ENCODE measurements at places on chromosomes 2 and 18.

GRCh38 chr2:72127401-72128058 is 20.1 kb downstream of the CYP26B1 start:
- DNase-seq = no peak

DNA sequence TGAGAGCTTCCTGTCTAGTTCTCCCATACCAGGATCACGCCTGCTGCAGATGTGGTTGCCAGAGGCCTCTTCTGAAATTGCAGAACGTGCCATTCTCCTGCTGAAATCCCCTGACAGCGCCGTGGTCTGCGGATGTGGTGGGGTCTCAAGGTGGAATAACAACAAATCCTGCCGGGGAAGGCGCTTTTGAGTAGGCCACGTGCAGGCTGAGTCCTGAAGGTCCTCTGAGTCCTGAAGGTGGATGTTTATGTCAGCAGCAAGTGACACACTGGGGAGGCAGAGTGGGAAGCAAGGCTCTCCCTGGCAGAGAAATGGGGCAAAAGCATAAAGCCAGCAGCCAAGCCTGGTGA is 241.4 kb downstream of the MYCN start:
- no peak for DNase-seq

DNA sequence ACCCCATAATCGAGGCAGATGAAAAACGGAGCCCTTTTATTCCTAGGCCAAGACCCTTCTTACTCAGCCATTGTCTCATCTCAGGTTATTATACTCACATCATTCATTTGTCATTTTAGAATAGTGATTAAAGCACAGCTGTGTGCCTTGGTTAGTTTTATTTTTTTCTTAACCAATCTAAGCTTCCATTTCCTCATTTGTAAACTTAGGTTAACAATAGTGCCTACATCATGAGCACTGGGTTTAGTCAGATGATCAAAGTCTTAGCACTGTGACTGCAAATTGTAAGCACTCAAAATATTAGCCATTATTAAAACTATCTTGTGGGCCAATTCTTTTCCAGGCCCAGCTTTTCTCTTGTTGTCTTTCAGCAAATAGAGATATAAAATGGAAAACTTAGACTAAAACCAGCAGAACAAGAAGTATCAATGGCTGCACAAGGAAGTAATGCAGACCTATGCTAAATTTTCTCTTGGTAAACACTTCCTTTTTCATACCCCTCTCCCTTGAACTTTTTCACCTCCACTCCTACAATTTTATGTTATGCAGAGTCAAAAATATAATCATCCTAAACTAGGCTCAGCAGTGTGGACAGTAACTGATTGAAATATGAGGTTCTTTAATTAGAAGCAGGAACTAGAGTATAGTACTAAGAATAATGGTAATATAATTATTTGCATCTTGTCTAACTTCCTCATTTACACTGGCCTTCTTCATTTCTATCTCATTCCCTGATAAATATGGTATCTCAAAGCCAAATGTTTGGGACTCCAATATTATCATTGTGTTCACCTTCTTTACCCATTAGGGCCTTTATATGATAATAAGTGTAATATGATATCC is 21.5 kb upstream of the GALNT3 start:
- no peak for DNase-seq

- no peak for DNase-seq
Measured at GRCh38 chr18:76430636-76431035, 64.4 kb downstream of the ZNF516 start.

DNA sequence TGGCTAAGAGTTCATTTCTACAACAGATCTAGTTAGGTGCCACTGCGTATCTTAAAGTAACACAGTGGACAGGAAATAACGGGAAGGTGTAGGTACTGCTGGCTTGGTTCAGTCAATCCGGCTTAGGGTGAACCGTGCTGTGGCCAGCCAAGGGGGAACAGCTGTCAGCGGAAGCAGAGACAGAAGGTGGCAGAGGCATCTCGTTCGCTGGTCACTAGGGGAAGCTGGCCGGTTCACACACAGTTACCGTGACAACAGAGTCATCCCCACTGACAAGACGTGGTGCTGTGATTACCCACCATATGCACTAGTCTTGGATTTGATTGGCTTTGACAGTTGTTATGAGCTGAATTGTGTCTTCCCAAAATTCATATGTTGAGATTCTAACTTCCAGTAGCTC is 58.8 kb upstream of the HDAC4 start:
- DNase-seq = no peak

DNA sequence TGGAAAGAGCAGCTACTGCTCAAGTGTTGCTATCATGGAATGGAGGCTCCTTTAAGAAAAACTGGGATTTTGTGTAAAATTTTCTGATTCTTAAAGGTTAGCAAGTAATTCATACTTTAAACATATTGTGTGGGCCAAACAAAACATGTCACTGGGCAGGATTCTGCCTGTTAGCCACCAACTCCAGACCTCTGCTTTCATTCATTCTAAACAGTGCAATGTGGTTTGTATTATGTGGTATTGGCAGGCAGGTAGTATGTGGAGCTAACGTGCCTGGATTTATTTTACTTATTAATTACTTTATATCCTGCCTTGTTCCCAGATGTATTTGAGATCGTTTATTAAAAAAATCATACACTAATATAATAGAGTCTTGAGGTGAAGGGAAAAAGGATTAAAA is 1521.3 kb upstream of the ACVR2A start:
- no peak for DNase-seq

DNA sequence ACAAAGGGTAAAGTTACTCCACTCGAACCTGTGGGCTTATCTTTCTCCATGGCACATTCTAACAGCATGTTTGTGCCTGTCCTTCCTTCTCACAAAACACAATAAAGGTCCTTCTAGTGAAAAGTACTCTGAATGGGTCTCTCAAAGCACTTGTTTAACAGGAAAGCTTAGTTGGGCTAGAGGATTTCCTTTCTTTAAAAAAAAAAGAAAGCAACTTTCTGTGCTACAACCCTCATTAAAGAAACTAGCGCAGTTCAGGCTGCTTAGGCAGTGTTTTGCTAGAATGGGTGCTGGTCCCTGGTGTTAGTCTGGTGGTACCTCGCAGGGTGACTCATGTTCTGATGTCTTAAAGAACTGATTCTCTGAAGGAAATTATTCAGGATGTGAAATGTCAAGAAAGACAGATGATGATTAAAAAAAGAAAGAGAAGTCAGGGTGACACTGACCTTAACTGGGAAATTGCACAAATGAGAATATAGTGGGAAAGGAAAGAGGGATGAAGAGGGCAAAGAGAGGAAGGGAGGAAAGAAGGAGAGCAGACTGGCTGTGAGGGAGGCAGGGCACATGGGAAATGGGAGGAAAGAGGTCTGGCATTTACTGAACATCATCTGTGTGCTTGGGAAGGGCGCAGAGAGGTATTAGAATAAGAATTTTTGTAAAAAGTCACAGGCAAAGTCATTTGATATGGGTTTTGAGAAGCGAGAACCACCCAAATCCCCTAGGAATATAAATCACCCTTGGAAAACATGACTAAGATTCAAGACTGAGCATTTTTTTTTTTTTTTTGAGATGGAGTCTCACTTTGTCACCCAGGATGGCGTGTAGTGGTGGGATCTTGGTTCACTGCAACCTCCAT is 74.9 kb downstream of the ATP8B1 start:
- DNase-seq = peak; percentile 64

GRCh38 chr2:97770445-97770844 is 57.1 kb downstream of the ZAP70 start:
- no peak for DNase-seq

DNA sequence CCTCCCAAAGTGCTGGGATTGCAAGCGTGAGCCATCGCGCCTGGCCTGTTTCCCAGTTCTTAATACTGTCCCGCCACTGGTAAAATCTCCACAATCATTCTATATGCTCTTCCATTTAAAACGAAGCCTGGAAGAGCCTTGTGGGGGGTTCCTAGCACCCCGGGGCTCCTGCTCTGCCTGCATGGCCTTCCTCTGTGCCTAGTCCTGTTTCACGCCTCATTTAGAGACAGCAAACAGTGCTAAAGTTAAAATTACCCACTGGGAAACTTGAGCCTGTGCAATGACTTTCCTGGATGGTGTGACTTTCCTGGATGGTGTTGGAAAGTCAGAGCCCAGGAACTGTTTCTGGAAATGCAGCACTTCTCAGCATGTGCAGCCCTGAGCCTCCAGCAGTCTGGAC is 55.0 kb downstream of the INPP5D start:
- DNase-seq = no peak

- no peak for DNase-seq
Measured at GRCh38 chr2:873027-873426, 77.6 kb upstream of the SNTG2 start.

DNA sequence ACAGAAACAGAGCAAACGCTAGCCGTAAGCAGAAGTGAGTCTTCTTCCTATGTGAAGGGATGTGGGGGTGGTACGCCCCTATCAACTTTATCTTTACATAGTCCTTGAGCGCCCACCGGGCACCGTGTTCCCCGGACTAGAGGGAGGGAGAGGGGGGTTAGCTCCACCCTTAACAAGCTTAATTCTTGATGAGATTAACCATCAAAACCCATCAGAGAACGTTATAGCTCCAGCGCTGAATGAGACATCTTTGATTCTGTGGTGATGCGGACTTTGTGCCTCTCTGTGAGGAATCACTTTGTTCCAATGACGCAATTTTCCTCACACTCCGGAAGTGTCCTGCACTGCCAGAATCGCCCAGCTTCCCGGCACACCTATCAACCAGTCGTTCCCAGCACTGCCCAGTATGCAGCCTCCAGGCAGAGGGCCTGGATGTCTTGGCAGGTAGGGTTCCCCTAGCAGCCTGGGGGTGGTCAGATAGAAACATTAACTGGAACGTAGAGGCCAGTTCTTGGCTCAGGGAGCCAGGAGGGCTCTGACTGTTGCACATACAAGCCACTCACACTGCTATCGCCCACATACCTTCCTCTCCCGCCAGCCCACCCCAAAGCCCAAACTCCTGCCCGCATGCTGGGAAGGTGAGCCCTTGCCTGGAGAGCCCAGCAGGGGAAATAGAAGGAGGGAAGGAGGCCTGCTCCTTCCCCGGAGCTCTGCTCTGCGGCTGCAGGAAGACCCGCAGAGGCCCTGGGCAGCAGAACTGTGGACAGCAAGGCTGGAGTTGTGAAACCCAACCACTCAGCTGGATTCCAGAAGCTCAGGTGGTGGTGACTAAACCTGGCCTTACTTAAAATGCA is 1.9 kb upstream of the ODC1 start:
- DNase-seq = no peak

DNA sequence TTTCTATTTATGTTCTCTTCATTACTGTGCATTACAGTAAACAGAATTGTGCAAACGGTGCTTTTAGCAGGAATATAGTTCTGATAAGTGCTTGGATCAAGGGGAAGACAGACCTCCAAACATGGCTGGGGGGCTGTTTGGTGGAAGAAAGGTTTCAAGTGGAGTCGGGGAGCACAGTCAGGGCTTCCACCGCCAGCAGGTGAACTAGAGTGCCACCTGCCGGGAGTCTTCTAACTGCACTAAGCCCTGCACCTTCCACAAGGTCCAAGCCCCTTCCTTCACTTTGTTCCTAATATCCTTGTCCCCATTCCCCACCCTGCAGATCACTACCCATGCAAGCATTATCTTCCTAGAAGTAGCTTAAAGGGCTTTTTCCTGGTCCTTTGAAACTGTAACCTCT is 11.1 kb downstream of the ONECUT2 start:
- DNase-seq = no peak

GRCh38 chr2:133918141-133918540 is 335.7 kb upstream of the MGAT5 start:
- no peak for DNase-seq

DNA sequence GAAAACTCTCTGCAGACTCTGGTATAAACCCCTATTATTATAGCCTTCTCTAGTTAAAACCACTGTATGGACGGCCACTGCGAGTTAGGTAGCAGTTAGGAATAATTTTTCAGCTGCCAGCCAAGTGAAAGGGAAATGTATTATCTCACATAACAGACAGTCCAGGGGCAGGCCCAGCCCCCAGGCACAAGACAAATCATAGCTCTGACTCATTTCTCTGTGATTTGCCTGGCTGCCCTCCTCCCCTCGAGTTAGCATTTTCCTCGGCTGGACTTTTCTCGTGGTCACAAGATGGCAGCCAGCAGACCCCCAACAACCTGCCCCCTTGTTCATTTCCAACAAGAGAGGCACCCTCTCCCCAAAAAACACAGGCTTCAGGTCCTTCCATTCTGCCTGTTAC is 10.5 kb downstream of the VIT start:
- DNase-seq = no peak

- DNase-seq = no peak
Measured at GRCh38 chr2:57504787-57505186, 541.8 kb upstream of the VRK2 start.

DNA sequence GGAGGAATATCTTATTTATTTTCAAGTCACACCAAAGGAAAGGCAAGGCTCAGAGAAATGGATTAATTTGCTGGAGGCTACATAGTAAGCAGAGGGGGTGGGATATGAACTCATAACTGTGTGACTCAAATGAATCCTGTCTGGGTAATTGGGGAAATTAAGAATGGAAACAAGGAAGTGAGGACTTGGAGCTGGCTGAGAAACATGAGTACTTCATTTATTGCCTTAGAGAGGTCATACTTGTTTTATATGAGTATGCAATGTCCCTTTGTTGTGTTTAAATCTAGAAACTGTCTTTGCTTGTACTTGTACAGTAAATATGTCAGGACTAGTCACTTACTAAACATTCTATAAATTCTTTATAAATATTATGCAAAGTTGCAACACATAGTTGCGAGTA is 2166.7 kb upstream of the PIK3C3 start:
- no peak for DNase-seq

- DNase-seq = no peak
Measured at GRCh38 chr2:212672186-212672585, 133.6 kb upstream of the ERBB4 start.

- no peak for DNase-seq
Measured at GRCh38 chr2:119846021-119846420, 86.3 kb downstream of the PTPN4 start.

GRCh38 chr2:162267496-162267895 is 24.3 kb upstream of the FAP start:
- DNase-seq = no peak

- peak; percentile 15 for DNase-seq
Measured at GRCh38 chr18:22822024-22822423, 111.1 kb upstream of the RBBP8 start.

- no peak for DNase-seq
Measured at GRCh38 chr18:10564975-10565773, 39.3 kb downstream of the NAPG start.

DNA sequence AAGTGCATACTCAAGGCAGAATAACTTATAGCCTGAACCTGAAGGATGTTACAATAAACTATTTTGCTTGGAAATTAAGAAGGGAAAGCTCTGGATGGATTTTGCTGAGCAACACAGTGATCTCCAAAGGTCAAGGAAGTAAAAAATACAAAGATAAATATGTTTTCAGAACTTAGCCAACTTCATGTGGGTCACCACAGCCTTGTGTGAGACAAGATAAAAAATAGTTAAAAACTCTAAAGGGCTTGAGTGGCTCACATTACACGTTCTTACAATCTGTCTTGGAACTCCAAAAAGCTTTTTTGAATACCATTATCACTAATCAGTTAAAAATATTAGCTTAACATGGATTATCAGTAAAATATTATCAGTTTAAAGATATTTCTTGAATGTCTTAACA is 28.9 kb upstream of the MTX2 start:
- no peak for DNase-seq

GRCh38 chr2:3876685-3877084 is 173.3 kb downstream of the DCDC2C start:
- no peak for DNase-seq
